ENCODE measurements at places on chromosomes 5 and 9.

- no peak for DNase-seq
These were observed 36.7 kb upstream of the CTNNA1 start for GRCh38 chr5:138716456-138716924.

GRCh38 chr9:136950656-136951276 lies 1.3 kb upstream of the LCN12 start:
- no peak for DNase-seq

DNA sequence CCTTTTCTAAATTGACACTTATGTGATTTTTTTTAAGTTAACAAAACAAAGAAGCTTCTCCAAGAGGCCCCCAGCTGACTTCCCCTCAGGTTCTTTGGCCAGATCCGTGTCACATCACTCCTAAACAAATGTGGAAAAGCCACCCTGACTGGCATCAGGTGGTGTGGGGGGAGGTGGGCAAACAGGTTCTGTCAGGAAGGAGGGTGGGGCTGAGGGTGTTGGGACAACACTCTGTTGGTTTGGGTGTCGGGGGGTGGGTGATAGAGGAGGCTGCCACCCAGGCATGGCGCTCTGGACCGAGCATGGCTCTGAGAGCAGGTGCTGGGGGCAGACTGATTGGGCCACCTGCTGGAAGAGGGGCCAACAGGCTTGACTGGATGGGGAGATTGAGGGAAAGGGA lies 210.9 kb downstream of the HSPA4 start:
- DNase-seq = no peak

GRCh38 chr5:143085319-143085917 lies 315.2 kb downstream of the ARHGAP26 start:
- no peak for DNase-seq

DNA sequence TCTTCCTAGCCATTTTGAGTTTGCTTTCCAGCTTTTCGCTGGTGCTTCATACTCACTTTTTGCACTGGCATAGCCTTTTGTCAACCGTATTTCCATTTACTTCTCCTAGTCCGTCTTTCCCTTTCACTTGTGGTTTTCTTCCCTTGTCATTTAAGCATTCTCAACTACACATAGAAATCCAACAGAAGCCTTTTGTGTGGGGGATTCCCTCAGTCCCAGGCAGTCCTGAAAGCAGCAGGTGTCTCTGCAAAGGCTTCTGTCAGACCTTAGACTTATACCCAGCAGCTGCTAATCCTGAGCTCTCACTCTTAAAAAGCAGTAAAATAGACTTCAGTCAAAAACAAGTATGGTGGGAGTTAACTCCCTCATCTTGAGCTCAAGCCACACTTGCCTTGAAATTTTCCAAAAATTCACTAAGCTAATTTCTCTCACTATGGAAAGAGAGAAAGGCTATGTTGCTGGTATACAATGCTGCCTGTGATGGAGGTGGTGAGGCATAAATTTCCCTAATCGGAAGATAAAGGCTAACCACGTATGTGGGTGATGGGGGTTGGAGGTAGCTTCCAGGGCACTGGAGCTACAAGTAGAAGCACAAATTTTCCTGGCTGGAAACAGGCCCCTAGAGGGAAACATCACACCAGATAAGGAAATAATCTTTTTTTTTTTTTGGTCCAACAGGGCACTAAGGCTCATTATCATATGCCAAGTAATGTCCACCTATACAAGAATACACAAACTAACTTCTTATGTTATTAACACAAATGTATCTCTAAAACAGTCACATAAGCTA lies 34.8 kb upstream of the IFNK start:
- no peak for DNase-seq

DNA sequence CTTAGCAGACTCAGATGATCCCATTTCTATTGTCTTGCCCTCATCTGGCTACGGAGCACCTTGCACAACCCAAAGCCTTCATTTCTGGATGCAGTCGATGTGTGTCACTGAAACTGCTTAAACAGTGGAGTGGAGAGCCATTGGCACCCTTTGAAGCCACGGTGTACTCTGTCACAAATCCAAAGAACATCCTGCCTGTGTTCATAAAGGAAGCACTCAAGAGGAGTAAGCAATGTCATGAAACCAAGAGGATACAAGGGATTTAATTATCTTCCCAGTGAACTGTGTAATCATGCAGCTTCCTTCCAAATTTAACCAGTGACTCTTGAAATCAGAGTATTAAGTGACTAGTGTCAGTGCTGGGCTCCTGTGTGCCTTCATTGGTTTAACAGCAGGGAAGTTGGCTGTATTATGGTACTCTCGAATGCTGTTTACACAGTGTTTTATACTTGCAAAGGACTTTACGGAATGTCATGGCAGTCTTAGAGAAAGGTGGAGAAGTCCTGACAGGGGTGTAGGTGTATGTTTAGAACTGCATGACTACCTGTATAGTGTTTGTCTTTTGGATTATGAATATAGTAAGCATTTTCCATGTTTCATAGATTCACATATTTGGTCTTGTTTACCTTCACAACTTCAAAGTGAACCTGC lies 41.9 kb downstream of the CD180 start:
- no peak for DNase-seq

GRCh38 chr5:28012538-28012937 lies 974.2 kb upstream of the CDH9 start:
- no peak for DNase-seq

DNA sequence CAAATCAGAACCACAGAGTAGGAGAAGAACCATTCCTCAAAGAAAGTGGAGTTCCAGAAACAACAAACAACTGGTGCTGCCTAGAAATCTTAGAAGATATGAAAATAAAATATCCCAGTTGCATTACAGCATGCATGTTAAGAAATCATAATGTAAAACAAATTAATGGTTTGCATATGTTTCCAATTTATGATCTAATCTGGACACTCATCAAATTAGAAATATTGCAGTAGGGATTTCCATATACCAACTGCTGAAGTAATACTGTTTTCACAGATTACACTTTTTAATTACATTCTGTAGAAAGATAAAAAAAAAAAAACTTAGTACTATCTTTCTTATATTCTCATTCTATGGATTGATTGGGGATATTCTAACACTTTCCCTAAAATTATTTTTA lies 1034.6 kb upstream of the C9orf72 start:
- no peak for DNase-seq

GRCh38 chr9:5478206-5478605 lies 27.9 kb downstream of the CD274 start:
- no peak for DNase-seq

DNA sequence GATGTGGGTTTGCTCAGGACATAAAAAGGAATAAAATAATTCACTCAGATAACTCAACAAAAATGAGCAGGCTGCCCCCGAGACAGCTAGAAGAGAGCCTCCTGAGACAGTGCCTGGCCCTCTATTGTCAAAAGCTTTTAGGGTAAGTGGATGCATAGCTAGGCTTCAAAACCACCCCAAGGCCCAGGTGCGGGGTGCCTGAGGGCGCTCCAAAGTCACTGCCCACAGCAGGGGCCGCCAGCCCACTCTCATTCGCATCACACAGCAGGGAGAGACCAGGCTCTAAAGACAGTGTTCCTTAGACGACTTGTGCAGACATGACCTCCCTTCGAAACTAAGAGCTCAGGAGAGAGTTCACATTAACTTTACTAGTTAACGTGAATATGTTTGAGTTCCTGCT lies 271.5 kb downstream of the FSTL4 start:
- no peak for DNase-seq

- no peak for DNase-seq
These were observed 855.5 kb upstream of the NUDT12 start for GRCh38 chr5:104418056-104418455.

DNA sequence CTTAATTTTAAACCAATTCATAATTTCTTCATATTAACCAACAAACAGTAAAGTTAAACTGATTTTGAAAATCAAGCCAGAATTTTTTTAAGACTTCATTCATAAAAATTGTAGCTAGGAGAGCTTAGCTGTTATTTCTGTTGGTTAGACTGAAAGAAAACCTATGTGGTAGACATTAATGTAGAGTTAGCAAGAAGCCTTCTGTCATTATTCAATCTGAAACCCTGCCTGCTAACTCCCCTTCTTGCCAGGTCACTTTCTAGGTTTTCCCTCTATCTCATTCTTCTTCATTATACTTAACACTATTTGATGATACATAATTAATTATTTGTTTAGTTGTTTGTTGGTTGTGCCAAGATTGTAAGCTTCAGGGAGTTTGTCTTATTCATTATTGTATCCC lies 304.3 kb upstream of the MEF2C start:
- no peak for DNase-seq

- no peak for DNase-seq
These were observed 260.8 kb downstream of the FAM114A2 start for GRCh38 chr5:153777681-153778581.

DNA sequence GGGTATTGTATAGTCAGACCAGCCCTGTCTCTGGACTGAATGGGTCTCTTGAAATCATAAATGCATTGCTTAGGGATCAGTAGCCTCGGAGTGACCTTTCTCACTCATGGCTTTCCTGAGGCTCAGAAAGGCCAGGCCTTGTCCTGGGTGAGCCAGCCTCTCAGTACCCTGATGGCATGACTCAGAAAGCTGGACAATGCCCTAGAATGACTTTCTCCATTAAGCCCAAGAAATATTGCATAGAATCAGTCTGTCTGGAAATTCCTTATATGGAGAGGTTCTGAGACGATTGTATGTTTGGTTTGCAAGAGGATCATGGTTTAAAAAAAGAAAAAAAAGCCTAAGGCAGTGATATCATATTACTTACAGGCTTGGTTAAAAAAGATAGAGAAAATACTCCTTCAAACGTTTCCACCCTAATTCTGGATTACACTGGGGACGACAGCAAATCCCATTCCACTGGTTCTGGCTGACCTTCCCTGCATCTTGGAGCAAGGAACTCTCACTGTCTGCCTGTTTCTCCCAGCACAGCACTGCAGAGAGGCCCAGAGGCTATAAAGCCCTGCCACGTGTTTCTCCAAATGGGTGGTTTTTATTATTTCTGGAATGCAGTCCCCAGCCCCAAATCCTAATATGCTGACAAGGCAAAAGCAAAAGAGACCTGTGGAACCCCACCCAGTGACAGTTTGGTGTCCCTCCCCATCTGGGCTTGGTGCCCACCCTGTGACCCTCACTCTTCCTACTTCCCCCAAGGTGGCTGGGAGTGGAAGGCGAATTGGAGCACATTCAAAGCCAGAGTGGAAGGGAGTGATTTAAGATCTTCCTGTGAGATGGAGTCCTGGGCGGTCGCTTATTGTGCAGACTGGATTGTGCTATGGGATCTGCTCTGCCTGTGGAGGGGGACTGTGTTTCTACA lies 34.4 kb downstream of the MAP1B start:
- no peak for DNase-seq

DNA sequence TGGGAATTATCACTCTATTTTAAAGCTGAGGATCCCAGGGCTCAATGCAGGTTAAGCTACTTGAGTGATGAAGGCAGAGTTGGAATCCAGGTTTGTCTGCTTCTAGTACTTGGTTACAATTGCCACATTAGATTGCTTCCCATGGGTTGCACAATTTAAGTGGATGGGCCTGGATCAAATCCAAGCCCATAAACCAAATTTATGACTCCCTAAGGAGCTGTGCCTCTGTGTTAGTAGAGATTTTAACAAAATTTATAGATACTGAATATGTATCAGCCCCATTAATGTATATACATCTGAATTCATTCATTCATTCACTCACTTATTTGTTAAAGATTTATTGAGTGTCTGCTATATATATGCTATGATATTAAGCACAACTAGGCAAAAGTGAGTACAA lies 332.3 kb upstream of the KLF9 start:
- DNase-seq = no peak

GRCh38 chr9:17005056-17005823 lies 129.6 kb upstream of the CNTLN start:
- DNase-seq = no peak

GRCh38 chr5:90571147-90571773 lies 12.7 kb downstream of the ADGRV1 start:
- DNase-seq = no peak

DNA sequence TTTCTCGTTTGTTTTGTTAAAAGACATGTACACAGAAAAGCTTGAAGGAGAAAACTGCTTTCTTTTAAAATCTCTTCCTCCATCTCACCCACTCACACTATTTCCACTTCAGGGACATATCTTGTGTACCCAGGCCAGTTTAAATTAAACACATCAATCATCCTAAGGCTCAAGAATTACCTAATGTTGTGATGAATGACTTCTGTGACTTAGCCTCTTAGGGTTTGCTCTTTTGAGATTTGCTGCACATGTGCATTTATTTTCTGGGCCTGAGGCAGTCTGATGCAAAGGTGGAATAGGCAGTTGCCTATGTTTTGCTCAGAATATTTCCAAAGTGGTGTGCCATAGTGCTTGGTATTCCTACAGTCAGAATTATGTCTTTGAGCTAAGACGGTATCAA lies 439.9 kb upstream of the CHD1 start:
- no peak for DNase-seq

- no peak for DNase-seq
These were observed 113.0 kb downstream of the DENND1A start for GRCh38 chr9:123816817-123817472.

GRCh38 chr9:99513441-99514112 lies 291.5 kb downstream of the SEC61B start:
- no peak for DNase-seq

DNA sequence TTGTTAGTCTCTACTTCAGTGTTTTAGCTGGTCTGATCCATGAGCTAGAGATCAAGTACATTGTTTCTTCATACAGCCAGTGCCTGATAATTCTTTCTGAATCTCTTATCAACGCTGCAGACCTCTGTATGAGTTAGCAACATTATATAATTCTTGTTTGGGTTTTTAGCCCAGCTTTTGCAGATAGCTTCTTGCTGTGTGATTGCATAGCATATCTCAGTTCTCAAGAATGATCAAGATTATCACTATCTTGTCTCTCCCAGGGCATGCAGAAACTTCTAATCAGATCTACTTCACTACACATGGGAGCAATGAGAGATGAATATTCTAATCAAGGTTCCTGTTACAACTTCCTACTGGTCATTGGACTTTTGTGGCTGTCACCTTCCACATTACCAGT lies 158.3 kb downstream of the FAM174A start:
- DNase-seq = no peak

DNA sequence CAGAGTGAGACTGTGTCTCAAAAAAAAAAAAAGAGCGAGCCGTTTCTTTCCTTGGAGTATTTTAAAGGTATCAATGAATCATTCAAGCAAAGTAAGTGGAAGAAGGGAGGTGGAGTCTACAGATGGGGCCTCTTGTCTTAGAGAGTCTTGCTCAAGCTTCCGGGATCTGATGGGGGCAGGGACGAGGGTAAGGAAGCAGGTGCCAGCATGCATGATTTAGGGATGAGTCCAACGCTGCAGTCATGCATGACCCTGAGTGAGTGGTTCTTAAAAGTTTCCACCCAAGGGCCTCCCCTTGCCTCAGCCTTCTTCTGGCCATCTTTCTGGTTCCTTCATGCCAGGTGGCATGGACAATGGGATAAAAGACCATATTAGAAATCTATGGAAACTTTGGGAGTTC lies 79.6 kb downstream of the MYO10 start:
- DNase-seq = no peak

- no peak for DNase-seq
These were observed 937 bp upstream of the SLC26A2 start for GRCh38 chr5:149959406-149960236.

GRCh38 chr9:72864327-72864726 lies 88.5 kb downstream of the ALDH1A1 start:
- no peak for DNase-seq

- DNase-seq = no peak
These were observed 25.7 kb downstream of the SYK start for GRCh38 chr9:90827181-90827871.
